ENCODE measurements at places on chromosomes 11 and 22. TPM values are rescaled to one million over a fixed set of nuclear protein-coding genes. Genes with fewer than 3 reads are reported as not detected.

STIM1 gene
- 20.2 TPM for total RNA-seq

POTEH gene
- total RNA-seq: not detected

HSPB2 gene
- total RNA-seq: 1.0 TPM

DBX1 gene
- total RNA-seq: not detected

MYO7A gene
- total RNA-seq: 0.16 TPM

OR2AG1 gene
- total RNA-seq: not detected

KCNJ11 gene
- total RNA-seq: 0.38 TPM

Measured in mesangial cell (primary cell).